ENCODE measurements at places on chromosomes 2 and 18.

DNA sequence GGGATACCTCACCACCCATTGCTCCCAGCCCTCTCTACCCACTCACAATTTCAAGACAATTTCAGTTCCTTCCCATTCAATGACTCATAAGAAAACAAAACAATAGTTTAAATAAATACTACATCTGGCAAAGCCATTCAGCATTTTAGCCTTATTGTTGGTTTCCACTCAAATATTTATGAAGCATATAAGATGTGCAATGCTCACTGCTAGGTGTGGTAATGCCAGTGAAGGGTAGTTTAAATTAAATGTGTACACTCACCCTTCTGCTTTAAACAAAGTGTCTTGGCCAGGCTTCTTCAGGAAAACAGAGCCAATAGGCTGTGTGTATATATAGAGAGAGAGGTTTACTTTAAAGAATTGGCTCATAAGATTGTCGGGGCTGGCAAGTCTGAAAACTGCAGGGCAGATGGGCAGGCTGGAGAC lies 37.0 kb downstream of the INO80C start:
- no peak for DNase-seq

- no peak for DNase-seq
Observed at GRCh38 chr2:8454797-8455196, 227.1 kb upstream of the ID2 start.

DNA sequence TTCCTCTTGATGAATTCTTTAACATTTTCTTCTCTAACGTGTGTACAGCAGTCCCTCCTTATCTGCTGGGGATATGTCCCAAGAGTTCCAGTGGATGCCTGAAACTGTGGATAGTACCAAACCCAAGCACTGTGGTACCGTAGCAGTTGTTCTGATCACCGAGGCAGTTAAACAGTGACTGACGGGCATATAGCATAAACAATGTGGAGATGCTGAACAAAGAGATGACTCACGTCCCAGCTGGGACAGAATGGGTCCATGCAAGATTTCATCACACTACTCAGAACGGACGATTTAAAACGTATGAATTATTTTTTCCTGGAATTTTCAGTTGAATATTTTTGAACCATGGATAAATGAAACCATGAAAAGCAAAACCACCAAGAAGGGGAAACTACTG lies 54.5 kb upstream of the SPAG16 start:
- no peak for DNase-seq

DNA sequence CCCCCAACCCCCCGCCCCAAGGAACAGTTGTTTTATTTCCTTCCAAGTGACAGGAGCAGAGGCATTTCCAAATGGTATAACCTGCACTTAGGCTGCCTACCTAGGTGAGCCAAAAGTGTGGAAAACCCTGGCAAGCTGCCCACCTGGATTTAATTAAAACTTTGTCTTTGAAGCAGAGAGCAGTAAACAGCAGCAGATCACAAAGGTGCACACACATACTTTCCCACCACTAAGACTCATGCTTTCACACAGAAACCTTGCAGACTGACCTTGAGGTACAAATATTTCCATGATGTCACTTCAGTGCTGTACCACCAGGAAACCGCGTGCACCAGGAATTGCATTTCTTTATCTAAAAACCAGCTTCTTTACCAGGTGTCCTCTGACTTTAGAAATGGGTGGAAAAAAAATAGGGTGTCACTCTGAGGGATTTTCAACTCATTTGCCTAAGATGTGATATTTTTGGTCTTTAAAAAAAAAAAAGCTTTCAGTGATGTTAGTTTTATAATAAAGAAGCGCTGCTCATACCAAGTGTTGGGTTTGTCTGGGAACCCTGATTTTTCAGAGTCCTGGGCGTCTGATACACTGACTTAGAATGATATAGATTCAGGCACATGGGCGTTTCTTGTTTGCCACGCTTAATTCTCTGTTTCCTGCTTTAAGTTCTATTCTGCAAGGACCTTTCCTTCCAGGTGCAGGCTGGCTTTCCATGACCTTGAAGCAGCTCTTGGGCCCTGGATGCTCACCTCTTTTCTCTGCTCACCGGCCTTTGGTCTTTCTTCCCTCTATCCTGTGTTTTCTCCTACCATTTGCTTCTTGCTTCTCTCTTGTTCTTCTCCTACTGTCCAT lies 70.7 kb upstream of the BCL2L11 start:
- no peak for DNase-seq

DNA sequence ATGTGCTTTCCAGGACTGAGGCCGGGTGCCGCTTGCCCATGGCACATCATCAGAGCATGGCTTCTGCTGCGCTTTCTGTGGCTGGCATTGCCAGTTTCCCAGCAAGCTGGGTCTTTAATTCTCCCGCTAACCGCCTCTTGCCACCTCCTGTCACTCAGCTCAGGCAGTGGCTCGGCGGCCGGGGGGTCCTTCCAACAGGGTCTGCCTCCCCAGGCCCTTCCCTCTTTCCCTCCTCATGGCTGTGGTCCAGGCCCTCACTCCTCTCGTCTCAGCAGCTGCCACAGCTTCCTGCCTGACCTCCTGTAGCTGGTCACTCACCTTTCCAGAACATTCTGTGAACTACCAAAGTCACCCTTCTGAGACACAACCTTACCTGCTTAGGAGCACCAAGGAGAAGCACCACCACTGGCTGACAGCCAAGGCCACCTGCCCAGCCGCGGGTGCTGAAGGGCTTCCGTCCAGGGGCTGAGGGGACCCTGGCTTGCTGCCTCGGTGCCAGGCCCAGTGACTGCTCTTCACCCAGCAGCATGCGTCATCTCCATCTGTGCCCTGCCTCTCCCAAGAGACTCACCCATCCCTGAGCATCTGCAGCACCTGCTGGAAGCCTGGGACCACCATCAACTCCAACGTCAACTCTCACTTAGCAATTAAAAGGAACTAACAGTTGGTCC lies 22.6 kb downstream of the CHMP1B start:
- no peak for DNase-seq

GRCh38 chr2:172100080-172100934 lies 2.4 kb downstream of the DLX2 start:
- DNase-seq: no peak

DNA sequence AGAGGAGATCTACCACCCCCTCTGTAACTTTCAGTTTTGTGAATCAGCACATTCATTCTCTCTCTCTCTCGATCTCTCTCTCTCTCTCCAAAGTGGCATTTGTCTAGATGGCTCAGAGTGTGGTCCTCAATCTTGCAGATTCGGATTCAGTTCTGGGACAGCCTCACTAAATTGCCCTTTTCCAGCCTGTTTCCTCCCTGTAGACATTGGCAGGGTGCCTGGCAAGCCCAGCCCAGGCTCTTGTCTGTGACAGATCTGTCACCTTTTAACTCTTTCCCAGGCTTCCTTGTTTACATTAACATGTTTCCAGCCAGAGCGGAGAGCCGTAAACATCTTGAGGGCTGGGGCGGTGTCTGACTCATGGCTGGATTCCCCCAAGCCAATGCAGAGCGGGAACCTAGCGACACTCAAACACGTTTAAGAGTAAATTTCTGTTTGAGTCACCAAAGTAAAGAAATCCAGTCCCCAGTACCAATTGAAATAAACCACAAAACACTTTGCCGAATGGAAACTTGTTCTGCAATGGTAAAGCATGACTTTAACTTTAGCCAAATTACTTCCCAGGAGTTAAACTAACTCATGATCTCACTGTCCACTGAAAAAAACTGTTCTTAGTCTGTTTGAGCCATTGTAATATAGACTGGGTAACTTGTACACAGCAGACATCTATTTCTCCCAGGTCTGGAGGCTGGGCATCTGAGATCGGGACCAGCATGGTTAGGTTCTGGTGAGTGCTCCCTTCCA lies 6.6 kb upstream of the CYP27C1 start:
- DNase-seq: no peak

DNA sequence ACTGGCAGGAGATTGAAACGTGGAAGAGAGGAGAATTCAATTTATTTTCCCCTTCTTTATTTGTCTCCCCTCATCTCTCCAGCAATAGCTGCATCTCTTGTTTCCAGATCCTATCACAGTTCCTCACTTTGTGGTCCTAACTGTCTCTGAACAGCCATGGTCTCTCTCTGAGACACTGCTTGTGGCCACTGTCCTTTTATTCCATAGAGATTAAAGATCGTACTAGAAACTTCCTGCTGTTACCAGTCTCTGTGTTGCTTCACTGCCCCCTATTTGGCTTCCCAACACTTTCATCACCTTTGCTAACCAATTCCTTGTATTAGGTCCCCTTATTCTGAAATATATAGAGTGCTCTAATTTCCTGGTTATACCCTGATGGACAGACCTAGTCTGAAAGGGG lies 48.9 kb upstream of the CAVIN2 start:
- DNase-seq: no peak

DNA sequence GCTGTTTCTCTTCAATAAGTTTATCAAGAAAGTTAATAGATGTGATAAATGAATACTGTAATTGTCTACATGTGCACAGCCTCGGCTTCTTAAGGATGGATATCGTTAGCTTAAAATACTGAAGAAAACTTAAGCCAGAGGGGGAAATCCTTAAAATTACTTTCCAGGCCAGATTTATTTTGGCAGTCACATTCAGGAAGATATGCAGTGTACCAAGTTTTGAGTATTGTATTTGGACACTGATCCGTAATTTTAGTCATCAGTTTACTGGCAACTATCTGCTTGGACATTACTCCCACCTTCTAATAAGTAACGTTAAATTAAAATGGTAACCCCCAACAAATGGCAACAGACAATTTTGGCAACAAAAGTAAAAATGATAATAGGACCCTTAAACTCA lies 770.0 kb upstream of the ZEB2 start:
- DNase-seq: no peak

DNA sequence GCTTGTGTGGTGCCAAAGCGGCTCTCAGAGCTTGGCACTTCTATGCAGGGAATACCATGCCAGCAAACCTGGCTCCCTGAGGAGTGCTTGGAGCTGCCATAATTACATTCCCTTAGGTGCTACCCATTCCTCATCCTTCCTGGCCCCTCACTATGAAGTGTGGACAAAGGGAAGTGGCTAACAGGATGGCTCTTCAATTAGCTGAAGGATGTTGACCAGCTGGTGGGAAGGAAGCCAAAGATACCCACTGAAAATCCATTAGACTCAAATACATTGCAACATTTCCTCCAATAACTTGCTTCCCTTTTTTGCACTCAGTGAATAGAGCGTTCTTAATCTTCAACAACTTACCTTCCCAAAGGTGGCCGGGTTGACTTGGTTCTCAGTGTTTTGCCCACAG lies 8.5 kb downstream of the RFX8 start:
- no peak for DNase-seq

GRCh38 chr2:167289651-167290410 lies 401.6 kb downstream of the XIRP2 start:
- no peak for DNase-seq

GRCh38 chr2:229127471-229127870 lies 143.6 kb downstream of the PID1 start:
- no peak for DNase-seq

DNA sequence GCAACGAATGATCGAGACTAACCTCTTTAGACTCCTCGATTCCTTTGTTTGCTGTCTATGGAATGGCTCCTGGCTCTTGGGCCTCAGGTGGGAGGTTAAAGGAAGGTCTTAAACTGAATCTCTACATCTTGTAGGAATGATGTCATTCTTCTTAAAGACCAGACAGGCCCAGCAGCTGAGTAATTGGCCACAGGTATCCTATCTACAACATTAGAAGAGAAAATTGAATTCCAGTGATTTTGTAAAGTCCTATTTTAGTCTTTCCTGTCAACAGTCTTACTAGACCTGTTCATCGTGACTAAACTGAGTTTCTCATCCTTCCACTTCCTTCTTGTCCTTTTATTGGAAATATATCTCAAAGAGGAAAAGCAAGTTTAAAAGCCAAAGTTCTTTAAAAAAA lies 274.8 kb downstream of the ALPK2 start:
- DNase-seq: no peak

GRCh38 chr2:45498661-45499550 lies 112.2 kb downstream of the SRBD1 start:
- DNase-seq: no peak

All from activated naive CD4-positive, alpha-beta T cell (primary cell).